Uterus (tissue), 4 donors: ENCODE measurements at places on chromosomes 13 and 19. TPM values are rescaled to one million over a fixed set of nuclear protein-coding genes. Genes with fewer than 3 reads are reported as not detected.
A peak's percentile ranks its signal among the peaks of the same experiment; 100 is the strongest.

GRCh38 chr13:43129066-43129465, 105.7 kb downstream of the DNAJC15 start:
- no peak for DNase-seq

CLEC17A gene
- 0.55 TPM for total RNA-seq

- peak; percentile 68 for DNase-seq
These were observed 10.9 kb downstream of the APOC1 start for GRCh38 chr19:44925114-44925891.

GRCh38 chr19:46634045-46634655, 1.9 kb downstream of the GNG8 start:
- DNase-seq = peak; percentile 87

DNA sequence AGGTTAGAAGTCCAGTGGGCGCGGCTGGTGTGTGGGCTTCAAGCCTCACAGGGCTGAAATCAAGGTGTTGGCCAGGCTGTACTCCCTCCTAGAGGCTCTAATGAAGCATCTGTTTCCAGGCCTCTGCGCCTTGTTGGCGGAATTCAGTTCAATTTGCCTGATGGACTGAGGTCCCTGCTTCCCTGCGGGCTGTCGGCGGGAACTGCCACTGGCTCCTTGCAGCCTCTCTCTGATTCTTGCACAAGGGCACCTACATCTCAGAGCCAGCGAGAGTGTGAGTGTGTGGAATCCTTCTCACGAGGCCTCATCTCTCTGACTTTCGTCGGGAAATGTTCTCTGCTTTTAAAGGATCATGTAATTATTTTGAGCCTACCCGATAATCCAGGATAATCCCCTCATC, 128.6 kb downstream of the DLEU7 start:
- DNase-seq = no peak

DNA sequence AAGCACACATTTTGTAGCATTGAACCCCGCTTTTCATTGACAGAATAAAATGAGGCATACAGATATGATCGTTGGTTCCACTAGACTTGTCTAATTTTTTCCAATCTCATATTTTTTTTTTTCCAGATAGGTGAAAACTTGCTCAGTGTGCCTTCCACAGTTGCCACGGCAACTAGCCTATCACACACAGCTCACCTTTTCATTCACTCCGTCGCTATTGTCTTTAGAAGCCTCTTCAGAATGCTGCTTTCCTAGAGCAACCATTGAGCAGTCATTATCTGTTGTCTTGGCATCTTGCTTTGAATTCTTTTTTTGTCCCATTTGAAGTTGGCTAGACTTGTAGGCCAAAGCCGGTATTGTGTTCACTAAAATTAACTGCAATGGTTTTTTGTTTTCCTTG, 37.7 kb upstream of the ESD start:
- no peak for DNase-seq

- DNase-seq = no peak
These were observed 123.4 kb downstream of the POSTN start for GRCh38 chr13:37475151-37475550.
